PC-3 (cell line): ENCODE measurements at places on chromosomes 4 and X. TPM values are rescaled to one million over a fixed set of nuclear protein-coding genes. Genes with fewer than 3 reads are reported as not detected.
A peak's percentile ranks its signal among the peaks of the same experiment; 100 is the strongest.

DNA sequence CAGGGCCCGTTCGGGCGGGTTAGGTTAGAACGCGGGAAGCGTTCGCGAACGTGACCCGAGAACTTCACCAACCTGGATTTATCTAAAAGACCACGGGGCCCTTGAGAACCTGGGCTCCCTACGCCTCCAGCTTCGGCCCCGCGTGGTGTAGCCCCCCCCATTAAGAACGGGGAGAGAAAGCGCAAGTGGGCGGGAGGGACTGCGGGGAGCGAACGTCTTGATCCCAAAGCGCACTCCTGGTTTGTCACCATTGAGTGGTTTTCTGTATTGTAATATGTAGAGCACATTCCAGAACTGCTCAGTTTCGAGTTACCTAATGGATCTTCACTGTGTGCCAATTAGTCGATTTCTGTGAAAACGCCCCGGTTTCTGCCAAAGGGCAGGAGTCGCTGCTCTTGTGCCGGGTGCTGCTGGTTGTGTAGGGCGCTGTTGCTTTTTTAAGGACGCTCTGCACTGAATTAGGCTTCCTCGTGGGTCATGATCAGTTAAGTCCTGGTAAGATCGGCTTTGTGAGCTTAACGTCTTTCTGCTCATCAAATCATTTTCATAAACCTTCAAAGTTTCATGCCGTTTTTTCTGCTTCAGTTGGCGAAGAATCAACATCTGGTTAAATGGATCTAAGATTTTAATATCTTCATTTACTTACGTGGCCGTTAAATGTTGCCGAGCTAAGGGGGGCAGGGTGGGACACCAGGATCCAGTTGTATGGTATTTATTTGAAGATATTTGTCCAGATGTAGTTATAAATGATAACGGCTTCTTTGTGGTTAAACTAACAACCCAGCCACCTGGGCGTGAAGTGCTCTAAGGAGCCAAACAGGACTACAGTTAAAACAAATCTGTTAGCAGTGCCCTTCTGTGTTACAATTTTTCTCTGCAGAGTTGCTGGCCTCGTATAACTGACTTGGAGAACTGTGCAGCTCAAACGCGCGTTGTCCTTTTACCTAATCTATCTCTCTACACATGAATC, 809 bp downstream of the MND1 start:
- peaks cover 4% of the 10 kb centered on the region for H3K36me3 ChIP-seq
- no peaks in the 10 kb centered on the region for H3K27me3 ChIP-seq
- H3K4me3 ChIP-seq: peak overlapping the region; percentile 87
- H3K27ac ChIP-seq: peak overlapping the region; percentile 51

- H3K36me3 ChIP-seq: no peaks in the 10 kb centered on the region
- no peak overlapping the region for H3K4me3 ChIP-seq
- no peaks in the 10 kb centered on the region for H3K27me3 ChIP-seq
- H3K4me1 ChIP-seq: no peaks in the 10 kb centered on the region
- DNase-seq: no peak
Measured at GRCh38 chr4:80213117-80213815, 16.0 kb downstream of the PRDM8 start.

DNA sequence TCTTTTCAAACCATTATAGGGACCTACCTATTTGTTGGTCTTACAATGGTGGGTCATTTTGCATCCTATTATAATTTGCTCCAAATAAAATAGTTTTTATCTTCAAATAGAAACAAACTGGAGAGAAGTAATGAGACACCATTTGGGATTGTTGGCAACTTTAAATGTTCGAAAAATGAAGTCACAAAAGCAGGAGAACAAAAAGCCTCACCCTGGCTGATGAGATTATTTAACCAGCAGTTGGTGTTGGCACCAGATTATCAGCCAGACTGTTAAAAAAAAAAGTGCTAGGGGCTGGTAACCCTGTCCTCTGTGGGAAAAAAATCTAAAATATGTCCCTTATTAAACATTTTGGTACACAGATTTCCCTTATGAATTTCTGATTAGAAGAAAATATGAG, 100.3 kb downstream of the DCK start:
- H3K36me3 ChIP-seq: no peaks in the 10 kb centered on the region
- H3K4me3 ChIP-seq: no peak overlapping the region
- no peak for DNase-seq
- H3K4me1 ChIP-seq: no peaks in the 10 kb centered on the region
- H3K27ac ChIP-seq: no peak overlapping the region

DNA sequence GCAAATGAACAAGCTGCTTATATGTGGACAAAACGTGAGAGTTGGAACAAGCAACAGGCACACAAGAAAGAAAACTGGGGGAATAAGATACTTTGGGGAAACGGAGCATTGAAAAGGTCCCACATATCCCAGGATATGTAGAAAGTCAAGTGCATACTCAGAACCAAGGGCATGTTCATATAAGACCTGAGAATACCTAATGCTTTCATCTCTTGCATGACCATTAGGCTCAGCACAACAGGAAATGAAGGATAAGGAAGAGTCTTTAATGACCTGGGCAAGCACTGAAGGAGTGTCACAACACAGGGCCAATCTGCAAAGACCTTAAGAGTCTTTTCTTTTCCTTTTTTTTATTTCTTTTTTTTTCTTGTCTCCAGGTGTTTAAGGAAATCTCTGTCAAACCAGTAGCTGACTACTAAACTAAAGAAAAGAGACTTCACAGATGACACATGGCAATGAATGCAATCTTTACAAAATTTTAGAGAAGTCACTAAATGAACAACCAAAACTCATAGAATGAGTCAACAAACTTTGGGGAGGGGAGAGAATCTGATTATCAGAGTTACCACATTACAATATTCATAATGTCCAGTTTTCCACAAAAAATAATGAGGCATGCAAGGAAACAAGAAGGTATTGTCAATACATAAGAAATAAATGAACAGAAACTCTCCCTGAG, 67.9 kb upstream of the STK26 start:
- H3K36me3 ChIP-seq: no peaks in the 10 kb centered on the region
- no peak for DNase-seq
- no peaks in the 10 kb centered on the region for H3K4me1 ChIP-seq
- no peak overlapping the region for H3K4me3 ChIP-seq

- peak; percentile 70 for DNase-seq
- no peak overlapping the region for H3K4me3 ChIP-seq
- H3K36me3 ChIP-seq: no peaks in the 10 kb centered on the region
- H3K27ac ChIP-seq: peak overlapping the region; percentile 72
- 0 out of 2 replicates have a peak, but pooled peaks cover 4% of the 10 kb centered on the region for H3K27me3 ChIP-seq
Measured at GRCh38 chr4:99587803-99588202, 13.2 kb downstream of the MTTP start.

DNA sequence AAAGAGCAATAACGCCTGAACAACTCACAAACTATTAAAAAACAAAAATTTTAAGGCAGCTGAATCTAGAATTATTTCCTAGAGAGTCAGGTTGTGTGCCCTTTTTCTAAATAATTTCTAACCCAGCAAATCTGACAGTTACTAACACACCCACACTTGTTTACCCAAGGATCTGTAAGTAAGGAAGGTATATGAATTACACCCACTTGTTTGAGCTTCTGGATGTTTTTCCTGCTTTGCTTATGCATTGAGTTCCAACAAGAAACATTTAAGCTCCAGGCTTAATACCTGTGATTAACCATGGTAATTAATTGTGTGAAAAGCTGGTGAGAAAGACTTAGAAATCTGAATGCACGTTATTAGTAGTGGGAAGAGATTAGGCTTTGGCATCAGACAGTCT, 1.5 kb downstream of the NIPAL1 start:
- no peak overlapping the region for H3K27ac ChIP-seq
- H3K4me3 ChIP-seq: peak overlapping the region; percentile 83
- H3K4me1 ChIP-seq: peaks cover 19% of the 10 kb centered on the region
- no peaks in the 10 kb centered on the region for H3K27me3 ChIP-seq

DNA sequence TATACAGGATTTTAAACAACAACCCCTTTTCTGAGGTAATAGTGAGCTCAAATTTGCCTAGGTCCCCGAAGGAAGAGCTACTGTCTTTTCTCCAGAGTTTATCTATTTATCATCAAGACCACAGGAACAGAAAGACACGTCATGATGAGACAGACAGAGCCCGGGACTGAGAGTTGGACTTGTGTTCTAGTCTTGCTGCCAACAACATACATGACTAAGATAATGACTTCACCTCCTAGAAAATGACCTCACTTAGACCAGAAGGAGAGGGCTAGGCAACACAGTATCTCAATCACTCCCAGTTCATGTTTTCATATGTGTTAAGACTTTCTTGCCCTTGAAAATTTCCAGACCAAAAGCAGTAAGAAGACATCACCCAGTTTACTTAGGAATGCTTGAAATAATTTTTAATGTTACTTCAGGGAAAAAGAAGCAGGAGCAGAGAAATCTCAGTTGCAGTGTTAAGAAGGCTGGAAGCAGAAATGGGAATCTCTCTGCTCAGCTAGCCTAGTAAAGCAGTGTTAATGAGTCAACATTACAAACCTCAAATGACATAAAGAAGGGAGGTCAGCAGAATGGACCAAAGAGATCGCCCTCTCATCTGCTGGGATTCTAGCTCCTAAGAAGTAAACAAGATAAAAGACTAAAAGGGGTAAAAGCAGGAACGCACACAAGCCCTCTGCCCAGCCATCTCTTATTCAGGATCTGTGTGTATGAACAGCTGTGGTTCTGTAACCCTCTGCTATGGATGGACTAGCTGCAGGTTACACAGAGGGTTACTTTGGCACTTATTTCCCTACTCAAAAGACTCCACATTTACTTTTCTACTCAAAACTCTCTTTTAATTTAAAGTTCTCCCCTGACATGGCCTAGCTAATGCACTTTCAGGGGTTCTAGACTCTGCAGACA, 24.8 kb downstream of the PDGFC start:
- no peaks in the 10 kb centered on the region for H3K27me3 ChIP-seq
- peak overlapping the region; percentile 87 for H3K27ac ChIP-seq
- H3K4me3 ChIP-seq: no peak overlapping the region
- peak; percentile 94 for DNase-seq
- no peaks in the 10 kb centered on the region for H3K36me3 ChIP-seq

DNA sequence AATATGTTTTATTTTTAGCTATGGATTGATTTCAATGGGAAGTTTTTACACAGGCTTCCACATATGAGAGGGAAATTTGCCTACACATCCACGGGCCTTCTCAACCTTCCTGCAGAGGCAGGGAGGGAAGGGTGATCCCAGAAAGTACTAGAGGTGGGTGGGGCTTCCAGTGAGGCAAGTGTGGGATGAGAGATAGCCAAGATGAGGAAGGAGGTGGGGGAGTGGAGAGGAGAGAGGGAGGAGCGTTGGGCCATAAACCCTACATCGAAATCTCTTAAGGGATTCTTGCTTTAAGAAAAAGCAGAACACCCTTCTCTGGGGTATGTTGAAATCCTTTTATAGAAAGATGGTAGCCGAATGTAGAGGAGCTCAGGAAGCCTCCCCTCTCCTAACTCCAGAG, 19.0 kb downstream of the NKX6-1 start:
- no peak for DNase-seq
- no peaks in the 10 kb centered on the region for H3K4me1 ChIP-seq
- no peaks in the 10 kb centered on the region for H3K36me3 ChIP-seq
- no peak overlapping the region for H3K27ac ChIP-seq
- no peak overlapping the region for H3K4me3 ChIP-seq

DNA sequence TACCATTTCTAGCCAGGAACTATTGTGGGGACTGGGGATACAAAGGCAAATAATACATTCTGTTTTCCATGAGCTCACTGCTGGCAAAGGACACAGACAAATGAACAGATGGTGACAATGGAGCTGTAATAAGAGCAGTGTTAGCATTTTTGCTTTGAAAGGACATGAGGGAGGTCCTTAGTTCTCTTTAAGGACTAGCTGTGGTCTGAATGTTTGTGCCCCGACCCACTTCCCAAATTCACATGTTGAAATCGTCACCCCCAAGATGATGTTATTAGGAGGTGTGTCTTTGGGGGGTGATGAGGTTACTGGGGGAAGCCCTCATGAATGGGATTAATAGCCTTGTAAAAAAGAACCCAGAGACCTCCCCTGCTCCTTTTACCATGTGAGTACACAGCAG, 30.3 kb downstream of the CCNG2 start:
- H3K36me3 ChIP-seq: no peaks in the 10 kb centered on the region
- H3K4me3 ChIP-seq: no peak overlapping the region
- DNase-seq: no peak
- no peaks in the 10 kb centered on the region for H3K27me3 ChIP-seq
- no peak overlapping the region for H3K27ac ChIP-seq
- H3K4me1 ChIP-seq: peaks cover 13% of the 10 kb centered on the region

- no peaks in the 10 kb centered on the region for H3K36me3 ChIP-seq
- peak overlapping the region; percentile 82 for H3K4me3 ChIP-seq
- DNase-seq: no peak
- no peak overlapping the region for H3K27ac ChIP-seq
- no peaks in the 10 kb centered on the region for H3K4me1 ChIP-seq
Measured at GRCh38 chrX:154459832-154460231, 1.8 kb downstream of the PLXNA3 start.

GRCh38 chr4:77306496-77306895, 149.5 kb downstream of the CCNG2 start:
- H3K4me1 ChIP-seq: peaks cover 5% of the 10 kb centered on the region; the same call in 1 of the 2 replicates
- no peak overlapping the region for H3K27ac ChIP-seq
- no peak overlapping the region for H3K4me3 ChIP-seq
- H3K36me3 ChIP-seq: no peaks in the 10 kb centered on the region
- H3K27me3 ChIP-seq: no peaks in the 10 kb centered on the region; the same call in 1 of the 2 replicates

DNA sequence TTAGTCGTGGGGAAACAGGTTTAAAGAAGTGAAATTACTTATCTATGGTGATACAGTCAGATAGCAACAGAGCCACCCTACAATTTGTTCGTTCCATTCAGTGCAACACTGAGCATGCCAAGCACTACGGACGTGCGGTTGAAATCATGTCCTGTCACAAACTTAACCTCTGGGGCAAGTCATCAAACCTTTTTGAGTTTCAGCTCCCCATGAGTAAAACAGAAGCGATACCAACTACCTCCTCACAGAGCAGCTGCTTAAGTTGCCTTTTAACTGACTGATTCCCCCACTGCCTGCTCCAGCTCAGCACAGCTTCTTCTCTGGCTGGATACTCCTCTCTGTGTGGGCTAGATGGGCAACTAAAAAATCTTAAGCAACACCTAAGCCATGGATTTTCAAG, 36.0 kb downstream of the LHFPL1 start:
- H3K4me3 ChIP-seq: no peak overlapping the region
- no peak overlapping the region for H3K27ac ChIP-seq
- DNase-seq: no peak
- H3K27me3 ChIP-seq: no peaks in the 10 kb centered on the region
- no peaks in the 10 kb centered on the region for H3K36me3 ChIP-seq

- H3K4me3 ChIP-seq: no peak overlapping the region
- no peak overlapping the region for H3K27ac ChIP-seq
- no peaks in the 10 kb centered on the region for H3K4me1 ChIP-seq
- no peak for DNase-seq
- H3K36me3 ChIP-seq: no peaks in the 10 kb centered on the region
Measured at GRCh38 chr4:166802346-166802745, 431.9 kb downstream of the SPOCK3 start.

AMBN gene
- not detected in 2 replicates for total RNA-seq

GLRB gene
- total RNA-seq: 2.8 and 4.1 TPM in 2 replicates

ATP2B3 gene
- total RNA-seq: not detected in 2 replicates
